Vagina (tissue), 2 donors: ENCODE measurements at places on chromosomes 6 and 20.

DNA sequence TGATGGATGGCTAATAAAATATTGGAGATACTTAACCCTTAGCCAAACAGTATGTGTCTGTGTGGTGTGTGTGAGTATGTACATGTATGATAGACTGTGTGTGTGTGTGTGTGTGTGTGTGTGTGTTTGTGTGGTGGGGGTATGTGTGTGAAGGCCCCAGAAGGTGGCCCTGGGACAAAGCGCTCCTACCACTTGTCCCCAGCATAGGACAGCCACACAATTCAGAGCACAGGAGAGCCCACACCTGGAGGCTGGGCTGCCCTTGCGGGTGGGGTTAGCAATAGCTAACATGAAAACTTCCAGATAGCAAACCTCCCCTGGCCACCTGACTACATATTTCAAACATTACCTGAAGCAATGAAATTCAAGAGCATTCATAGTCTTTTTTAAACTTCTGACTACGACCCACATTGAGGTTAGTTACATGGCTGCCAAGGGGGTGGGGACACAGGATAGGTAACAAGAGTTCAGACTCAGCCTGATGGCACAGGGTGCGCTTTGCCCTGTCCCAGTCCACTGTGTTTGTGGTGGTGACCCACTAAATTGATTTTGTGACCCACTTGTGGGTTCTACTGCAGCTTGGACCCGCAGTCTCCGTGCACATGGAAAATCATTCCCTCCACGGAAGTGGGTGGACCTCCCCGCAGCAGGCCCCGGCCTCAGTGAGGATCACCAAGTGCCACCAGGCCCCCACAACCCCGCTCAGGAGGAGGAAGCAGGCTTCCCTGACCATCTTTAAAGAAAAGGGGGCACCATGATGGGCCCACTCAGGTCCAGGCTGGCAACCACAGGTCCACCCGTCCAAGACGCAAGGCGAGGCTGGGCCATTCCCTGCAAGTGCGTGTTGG lies 34.8 kb downstream of the ZC3H12D start:
- no peak for DNase-seq

DNA sequence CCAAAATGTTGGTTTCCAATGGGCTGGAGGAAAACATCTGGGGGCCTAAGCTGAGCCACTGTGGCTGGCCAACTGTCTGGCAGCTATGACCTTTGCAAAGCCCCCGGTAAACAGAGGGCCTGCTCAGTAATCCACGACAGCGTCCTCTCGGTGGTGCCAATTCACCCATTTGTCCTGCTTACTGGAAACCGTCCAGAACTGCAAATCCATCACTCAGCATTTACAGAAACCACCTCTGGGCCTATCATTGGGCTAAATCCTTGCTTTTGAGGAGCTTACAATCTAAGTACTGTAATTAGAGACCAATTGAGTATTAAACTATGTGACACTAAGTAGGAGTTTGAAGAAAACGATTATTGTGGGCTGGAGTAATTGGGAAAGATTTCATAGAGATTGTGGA lies 31.0 kb downstream of the ADAT2 start:
- no peak for DNase-seq

GRCh38 chr6:18047406-18047805 lies 60.0 kb upstream of the KIF13A start:
- no peak for DNase-seq

DNA sequence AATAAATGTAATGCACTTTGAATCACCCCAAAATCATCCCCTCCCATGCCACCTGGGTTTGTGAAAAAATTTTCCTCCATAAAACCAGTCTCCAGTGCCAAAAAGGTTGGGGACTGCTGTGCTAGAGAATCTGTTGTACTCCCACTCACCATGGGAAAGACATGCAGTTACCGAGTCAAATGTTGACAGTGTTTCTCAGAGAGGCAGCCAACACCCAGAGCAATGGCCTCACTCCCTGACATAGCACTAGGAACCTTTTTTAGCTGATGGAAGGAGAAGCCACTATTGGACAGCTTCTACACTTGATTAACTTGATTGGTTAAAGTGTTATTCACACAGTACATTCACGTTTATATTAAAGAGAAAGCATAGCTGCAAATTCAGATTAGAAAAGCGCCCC lies 59.8 kb upstream of the MANEA start:
- no peak for DNase-seq

DNA sequence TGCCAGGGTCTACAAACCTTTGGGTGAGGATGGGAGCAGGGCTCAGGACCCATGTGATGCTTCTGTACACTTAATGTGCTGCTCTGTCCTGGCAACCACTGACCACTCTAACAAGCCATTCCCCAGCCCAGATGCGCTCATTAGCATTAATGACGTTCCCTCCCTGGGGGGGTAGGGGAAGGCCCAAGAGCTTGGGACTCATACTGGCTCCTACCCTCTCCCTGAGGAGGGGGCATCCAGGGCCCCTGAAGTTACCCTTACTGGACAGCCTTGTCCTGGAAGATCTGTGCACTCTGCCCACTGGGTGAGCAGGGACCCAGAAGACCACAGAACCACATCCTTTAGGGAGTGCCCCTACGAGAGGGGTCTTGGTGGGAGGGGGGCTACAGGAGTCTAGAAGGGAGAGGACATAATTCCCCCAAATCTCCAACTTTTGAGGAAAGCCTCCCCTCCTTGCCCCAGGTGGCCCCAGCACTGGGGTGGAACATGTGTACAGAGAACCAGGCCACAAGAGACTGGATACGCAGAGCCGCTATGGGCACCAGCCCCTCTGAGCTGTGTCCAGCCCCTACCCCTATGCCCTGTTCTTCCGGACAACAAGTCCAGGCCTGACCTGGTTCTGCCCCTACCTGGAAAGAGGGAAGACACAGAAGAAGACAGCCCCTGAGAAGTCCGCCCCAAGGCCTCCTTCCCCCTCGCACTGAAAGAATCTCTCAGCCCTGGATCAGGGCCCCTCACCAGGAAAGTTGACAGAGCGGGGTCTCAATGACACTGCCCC lies 1.4 kb downstream of the TEAD3 start:
- no peak for DNase-seq

GRCh38 chr6:10385524-10386132 lies 29.2 kb downstream of the TFAP2A start:
- DNase-seq = no peak

DNA sequence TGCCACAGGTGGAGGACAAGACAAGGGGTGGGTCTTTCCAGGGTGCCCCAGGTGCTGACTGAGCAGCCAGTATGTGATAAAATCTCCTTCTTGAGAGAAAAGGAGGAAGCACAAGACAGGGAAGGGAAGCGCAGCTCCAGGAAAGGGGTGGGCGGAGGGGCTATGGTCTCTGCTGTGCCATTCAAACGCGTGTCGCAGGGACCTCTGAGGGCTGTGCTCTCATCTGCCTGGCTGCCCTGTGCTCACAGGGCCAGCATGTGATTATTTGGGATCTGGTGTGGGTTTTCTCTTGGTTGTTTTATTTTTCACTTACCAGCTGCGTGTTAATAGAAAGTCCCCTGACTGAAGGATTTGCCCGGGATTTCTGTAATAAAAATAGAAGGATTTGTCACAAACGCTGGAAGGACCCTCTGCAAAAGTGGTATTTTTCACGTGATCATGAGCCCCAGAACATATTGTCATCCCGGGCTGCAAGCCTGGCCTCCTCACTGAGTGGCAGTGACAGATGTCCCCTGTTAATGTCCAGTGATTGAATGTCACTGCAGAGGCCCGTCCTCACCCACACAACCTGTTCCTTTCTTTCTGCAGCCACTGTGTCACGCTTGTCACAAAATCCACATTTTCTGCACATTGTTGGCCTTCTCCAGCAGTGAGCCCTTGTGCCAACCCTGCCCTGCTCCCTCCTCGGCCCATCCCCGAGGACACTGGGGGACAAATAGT lies 35.0 kb upstream of the VSX1 start:
- no peak for DNase-seq

DNA sequence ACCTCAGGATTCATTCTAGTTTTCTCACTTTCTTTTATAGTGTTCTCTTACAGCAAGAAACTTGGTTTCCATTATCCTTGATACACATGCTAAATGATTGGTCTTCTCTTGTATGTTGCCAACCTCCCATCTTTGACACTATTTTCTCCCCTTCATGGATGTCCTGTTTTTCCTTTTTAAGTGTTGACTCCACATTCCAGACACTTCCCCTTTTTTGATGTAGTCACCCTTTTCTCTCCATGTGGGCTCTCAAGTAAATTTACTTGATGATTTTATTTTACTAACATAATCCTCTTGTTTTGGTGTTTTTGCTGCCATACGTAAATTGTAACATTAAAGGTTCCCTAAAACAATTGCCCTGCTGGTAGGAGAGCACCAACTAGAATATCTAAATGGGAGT lies 148.1 kb downstream of the ZFAND3 start:
- DNase-seq = no peak

DNA sequence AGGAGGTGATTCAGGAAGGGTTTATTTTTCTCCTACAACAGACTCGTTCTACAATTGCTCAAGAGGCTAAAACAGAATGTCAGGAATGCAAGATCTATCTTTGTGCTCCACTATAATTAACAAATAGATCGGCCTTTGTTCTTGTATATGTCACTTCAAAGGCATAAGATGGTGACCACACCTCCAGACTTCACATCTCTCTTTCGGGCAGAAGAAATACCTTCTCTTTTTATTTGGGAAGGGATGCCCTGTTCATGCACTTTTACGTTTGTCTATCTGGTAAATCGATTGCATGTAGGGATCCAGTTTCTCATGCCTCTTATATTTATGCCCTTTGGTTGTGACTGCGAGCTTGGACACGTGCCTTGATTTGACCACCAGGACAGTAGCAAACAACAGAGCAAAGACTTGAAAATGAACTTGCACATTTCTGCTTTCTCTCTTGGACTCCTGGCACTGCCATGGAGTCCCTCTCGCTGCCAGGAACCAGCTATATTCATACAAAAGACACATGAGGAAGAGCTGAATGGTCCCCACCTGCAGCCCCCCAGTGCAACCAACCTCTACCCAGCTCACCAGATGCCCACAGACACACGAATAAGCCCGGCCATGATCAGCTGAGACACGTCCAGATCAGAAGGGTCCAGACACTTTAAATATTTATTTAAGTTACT lies 219.8 kb upstream of the STXBP5 start:
- DNase-seq = no peak

GRCh38 chr20:19770375-19770774 lies 12.3 kb downstream of the RIN2 start:
- DNase-seq = no peak
